ENCODE measurements at places on chromosomes 1 and 21. TPM values are rescaled to one million over a fixed set of nuclear protein-coding genes. Genes with fewer than 3 reads are reported as not detected.

GRCh38 chr1:28971980-28972771, 57.8 kb downstream of the EPB41 start:
- DNase-seq = no peak
- H3K4me1 ChIP-seq = peaks cover 23% of the 10 kb centered on the region
- H3K4me3 ChIP-seq = peak overlapping the region; percentile 55

DNA sequence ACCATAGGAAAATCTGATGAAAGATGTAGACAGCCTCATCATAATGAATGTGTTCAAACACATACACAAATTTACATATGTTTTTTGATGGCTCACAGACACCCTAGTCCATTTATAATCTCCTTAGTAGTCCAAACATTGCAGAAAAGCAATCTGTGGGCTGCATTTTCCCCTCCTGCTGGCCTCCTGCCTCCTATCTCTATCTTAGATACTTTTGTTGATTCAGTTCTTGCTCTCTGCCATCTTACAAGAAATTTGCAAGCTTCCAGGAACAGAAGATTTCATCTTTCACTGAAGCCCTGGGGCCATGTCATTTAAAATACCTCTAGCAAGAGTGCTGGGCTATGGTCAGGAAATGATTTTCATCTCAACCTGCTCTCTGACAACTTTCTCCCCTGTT, 50.6 kb downstream of the DUSP10 start:
- DNase-seq = no peak
- H3K4me3 ChIP-seq = no peak overlapping the region
- H3K27me3 ChIP-seq = no peaks in the 10 kb centered on the region

- peaks cover 10% of the 10 kb centered on the region for H3K27me3 ChIP-seq
- peaks cover 48% of the 10 kb centered on the region for H3K4me1 ChIP-seq
- DNase-seq = no peak
- H3K27ac ChIP-seq = no peak overlapping the region
- peaks cover under 1% of the 10 kb centered on the region for H3K36me3 ChIP-seq
Measured at GRCh38 chr1:223708651-223709268, 3.6 kb upstream of the CAPN2 start.

DNA sequence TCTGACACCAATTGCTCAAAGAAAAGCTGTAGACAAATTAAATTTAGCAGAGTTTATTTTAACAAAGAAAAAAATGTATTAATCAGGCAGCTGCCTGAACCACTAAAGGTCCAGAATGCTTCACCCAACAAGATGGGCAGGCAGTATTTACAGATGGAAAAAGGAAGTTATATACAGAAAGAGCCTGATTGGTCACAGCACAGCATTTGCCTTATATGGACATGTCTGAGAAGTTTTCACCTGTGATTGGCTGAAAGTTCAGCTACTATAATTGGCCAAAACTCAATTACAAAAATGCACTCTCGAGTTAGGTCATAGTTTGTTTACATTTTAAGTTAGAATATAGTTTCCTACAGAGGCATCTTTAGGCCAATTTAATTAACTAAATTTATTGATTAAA, 15.1 kb upstream of the FMO1 start:
- no peaks in the 10 kb centered on the region for H3K4me1 ChIP-seq
- H3K4me3 ChIP-seq = no peak overlapping the region
- no peak overlapping the region for H3K27ac ChIP-seq
- DNase-seq = no peak

DNA sequence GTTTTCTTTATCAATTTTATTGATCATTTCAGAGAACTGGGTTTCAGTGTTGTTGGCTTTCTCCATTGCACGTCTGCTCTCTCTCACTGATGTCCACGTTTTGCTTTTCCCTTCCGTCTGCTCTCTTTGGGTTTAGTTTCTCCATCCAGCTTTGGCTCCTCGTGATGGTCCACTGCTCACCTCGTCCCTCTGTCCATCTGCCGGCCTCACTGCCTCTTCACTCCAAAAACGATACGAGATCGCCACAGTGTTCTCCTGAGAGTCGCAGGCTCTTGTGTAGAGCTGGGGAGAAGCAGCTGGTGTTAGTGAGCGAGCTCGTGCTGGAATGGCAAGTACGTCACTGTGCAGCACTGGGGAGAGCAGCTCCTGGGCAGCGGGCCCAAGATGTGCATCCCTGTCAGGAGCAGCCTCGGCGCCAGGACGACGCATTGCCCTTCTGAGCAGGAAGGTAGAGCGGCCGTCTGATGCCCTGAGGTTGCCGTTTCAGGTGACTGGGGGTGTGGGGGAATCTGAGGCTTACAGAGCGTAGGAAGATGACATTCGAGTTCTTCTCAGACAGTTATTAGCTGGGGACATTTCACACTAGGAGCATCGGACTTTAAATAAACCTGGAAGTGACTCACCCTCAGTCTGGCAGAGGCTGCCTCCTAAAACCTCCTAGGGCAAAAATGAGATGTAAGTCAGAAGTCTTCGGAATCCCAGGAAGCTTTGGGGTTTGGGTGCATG, 31.4 kb upstream of the PCBP3 start:
- no peaks in the 10 kb centered on the region for H3K36me3 ChIP-seq
- no peak for DNase-seq
- H3K27me3 ChIP-seq = peaks cover 32% of the 10 kb centered on the region

DNA sequence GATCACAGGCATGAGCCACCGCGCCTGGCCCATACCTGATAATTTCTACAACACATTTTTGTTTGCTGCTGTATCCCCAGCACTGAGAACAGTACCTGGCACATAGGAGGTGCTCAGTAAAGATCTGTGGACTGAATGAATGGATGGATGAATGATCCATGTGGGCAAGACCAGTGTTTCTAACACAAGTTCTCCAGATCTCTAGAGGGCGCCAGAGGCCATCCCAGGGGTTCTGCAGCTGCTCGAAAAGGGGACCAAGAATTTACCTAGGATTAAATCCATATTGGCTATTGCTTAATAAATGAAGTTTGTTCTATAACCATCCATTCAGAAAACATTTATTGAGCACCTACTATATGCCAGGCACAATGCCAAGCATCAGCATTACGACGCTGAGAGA, 167.7 kb downstream of the ACTL8 start:
- no peak overlapping the region for H3K4me3 ChIP-seq
- no peaks in the 10 kb centered on the region for H3K4me1 ChIP-seq
- no peaks in the 10 kb centered on the region for H3K27me3 ChIP-seq
- no peak overlapping the region for H3K27ac ChIP-seq
- peak; percentile 57 for DNase-seq

DNA sequence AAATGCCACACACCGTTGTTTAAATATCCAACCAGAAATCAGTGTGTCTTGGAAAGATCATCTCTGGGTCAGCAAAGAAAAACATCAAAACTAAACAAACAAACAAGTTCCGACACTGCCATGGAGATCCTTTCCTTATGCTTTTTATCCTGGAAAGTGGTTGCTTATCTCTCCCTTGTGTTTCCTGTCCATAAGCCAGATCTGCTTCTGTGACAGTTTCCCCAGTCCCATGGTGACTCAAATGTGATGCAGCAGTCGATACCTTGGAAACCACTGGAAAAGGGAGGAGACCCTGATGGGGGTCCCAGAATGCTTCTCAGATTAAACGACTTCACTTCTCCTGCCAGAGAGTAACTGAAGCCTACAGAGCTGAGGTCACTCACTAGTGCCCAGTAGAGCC, 94.7 kb downstream of the DMRTA2 start:
- peaks cover 27% of the 10 kb centered on the region for H3K27me3 ChIP-seq
- no peaks in the 10 kb centered on the region for H3K36me3 ChIP-seq
- no peak for DNase-seq

DNA sequence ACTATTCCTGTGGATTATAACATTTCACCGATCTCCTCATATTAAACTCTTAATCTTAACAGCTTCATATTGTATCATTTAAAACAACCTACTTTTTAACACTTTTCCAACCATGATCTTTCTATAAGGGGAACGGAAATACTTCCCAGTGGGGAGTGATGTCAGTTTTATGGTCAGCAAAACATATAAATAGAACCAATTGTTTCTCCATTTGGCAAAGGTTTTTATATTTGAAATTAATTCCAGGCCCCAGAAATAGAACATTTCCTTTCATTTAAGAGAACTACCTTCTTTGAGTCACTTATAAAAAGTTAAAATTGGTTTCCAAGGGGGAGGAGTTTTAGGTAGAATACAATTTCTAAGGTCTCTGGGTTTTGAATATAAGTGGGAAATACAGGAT, 189.6 kb downstream of the TGFBR3 start:
- DNase-seq = no peak
- peaks cover 30% of the 10 kb centered on the region for H3K4me1 ChIP-seq
- H3K27ac ChIP-seq = no peak overlapping the region
- no peaks in the 10 kb centered on the region for H3K27me3 ChIP-seq
- peaks cover 37% of the 10 kb centered on the region for H3K36me3 ChIP-seq

DNA sequence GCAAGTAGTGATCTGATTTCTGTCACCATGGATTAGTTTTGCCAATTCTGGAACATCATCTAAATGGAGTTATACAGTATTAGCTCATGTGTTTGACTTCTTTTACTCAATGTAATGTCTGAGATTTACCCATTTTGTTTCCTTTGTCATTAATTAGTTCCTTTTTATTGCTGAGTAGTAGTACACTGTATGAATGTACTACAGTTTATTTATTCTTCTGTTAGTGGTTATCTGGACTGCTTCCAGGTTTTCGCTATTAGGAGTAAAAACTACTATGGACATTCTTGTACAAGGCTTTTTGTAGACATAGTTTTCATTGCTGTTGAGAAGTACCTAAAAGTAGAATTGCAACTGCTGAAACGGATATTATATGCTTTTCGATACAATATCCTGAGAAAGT, 14.1 kb downstream of the SUCO start:
- no peak overlapping the region for H3K4me3 ChIP-seq
- H3K27ac ChIP-seq = no peak overlapping the region
- no peaks in the 10 kb centered on the region for H3K36me3 ChIP-seq

DNA sequence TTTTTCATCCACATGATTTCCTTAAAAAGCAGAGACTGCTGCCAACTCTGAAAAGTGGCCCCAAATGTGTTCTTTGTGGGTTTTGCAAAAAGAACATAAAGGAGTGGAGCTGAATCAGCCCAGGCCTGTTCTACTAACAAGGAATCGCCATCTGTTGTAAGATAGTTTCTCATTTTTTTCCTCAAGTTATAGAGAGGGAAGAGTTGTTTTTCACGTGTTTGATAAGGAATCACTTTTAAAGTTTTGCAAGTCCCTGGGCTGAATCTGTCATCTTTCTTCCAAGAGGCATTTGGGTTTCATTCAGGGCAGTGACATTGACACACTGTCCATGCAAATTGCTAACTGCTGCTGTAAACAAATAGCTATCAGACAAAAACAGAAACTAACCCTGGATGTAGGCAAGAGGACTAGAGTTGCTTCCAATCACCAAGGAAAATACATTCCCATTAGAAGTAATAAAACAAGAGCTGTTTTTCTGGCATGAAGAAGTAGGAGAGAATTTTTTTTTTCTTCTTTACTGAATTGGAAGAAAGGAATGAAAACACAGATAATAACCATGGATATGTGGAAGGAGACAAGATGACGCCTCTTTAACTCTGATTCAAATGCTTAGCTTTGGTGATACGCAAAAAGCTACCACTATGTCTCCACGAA, 58.8 kb upstream of the TBX15 start:
- H3K4me1 ChIP-seq = no peaks in the 10 kb centered on the region
- no peaks in the 10 kb centered on the region for H3K27me3 ChIP-seq
- no peak overlapping the region for H3K27ac ChIP-seq
- H3K36me3 ChIP-seq = no peaks in the 10 kb centered on the region
- H3K4me3 ChIP-seq = no peak overlapping the region
- DNase-seq = no peak

DNA sequence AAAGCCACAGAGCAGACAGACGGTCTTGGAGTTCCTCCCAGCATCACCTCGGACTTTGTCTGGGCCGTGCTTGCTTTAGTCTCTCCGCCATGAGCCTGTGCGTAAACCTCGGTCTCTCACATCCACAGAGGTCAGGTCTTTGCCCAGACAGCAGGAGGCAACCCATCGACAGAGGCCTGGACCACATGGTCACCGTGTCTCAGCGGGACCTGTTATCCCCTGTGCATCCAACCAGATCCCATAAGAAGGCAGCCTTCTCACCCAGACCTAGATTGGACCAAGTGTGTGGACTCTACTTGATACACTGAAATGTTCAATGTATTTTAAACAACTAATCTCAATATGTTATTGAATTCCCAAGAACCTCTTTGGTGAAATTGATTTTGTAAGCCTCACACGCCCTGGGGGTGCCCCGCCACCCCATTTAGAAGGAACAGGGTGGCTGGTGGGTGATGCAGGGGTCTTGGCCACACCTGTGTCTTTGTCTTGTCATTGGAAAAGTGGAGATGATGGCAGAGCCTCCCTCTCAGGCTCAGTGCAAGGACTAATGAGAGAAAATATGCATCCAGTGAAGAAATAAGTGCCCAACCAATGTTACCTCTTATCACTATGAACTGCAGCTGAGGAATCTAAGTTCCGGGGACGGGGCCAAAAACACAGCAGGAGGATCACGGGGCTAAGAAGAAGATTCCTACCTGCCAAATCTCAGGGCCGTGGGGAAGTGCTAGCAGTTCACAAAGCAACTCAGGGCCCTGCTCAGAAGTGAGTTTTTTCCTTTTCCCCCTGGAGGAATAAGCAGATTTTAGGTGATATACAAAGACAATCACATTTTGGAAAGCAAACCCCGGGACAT, 101.6 kb upstream of the BACE2 start:
- H3K27me3 ChIP-seq = peaks cover 18% of the 10 kb centered on the region
- no peak for DNase-seq
- H3K4me1 ChIP-seq = peaks cover 6% of the 10 kb centered on the region
- H3K27ac ChIP-seq = no peak overlapping the region
- no peak overlapping the region for H3K4me3 ChIP-seq
- H3K36me3 ChIP-seq = no peaks in the 10 kb centered on the region

DNA sequence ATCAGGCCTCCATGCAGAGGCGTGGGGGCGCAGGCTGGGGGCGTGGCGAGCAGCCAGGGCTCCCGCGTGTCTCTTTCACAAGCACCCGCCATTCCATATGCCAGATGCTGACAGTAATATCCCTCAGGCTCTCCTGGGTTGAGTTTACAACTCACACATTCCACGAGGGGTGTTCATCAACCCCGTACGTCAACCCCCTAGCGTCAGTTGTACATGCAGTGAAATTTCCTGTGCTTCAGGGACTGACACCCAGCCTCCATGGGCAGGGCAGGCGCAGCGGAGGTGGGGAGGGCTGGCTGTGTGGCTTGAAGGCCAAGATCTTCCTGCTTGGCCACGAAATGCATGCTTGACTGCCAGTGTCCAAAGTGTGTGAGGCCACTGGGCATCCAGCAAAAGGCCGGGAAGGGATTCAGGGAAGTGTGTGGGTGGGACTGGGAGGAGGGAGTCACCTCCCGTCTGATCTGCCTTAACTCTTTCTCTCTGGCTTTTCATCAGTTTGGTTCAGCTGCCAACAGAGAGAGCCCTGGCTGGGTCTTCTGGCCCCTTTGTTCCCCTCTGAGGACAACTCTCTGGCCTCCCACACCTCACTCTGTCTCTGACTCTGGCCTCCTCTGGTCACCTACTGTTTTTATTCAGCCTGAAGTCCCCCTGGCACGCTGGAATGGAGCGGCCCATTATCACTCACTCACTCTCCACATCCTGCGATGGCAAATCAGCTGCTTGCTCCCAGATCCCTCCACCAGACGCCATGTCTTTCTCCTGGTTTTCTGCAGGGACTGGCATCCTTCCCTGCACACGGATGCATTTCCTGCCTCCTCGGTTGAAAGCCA, 33.8 kb downstream of the CLIC6 start:
- peaks cover 18% of the 10 kb centered on the region for H3K27me3 ChIP-seq
- no peak for DNase-seq
- H3K4me1 ChIP-seq = peaks cover 5% of the 10 kb centered on the region
- no peak overlapping the region for H3K27ac ChIP-seq
- no peak overlapping the region for H3K4me3 ChIP-seq

The SPATA17 gene
- total RNA-seq = not detected

The SLC9C2 gene
- not detected for total RNA-seq

The LCE1A gene
- total RNA-seq = not detected

The TDRD10 gene
- total RNA-seq = not detected

The GPR61 gene
- total RNA-seq = not detected

The KRTAP19-5 gene
- not detected for total RNA-seq

The AMPD1 gene
- not detected for total RNA-seq
